ENCODE measurements at places on chromosomes 12 and 14. TPM values are rescaled to one million over a fixed set of nuclear protein-coding genes. Genes with fewer than 3 reads are reported as not detected.

The FBRSL1 gene
- 49.0 TPM for total RNA-seq

The OTX2 gene
- not detected for total RNA-seq

The MYRFL gene
- total RNA-seq: 0.55 TPM

The KRT79 gene
- not detected for total RNA-seq

The DLK1 gene
- not detected for total RNA-seq

The MMP17 gene
- total RNA-seq: 1.9 TPM

The POTEG gene
- not detected for total RNA-seq

The KERA gene
- not detected for total RNA-seq

The APOLD1 gene
- total RNA-seq: 20.2 TPM

The COQ6 gene
- 21.5 TPM for total RNA-seq

The CLECL1 gene
- 2.1 TPM for total RNA-seq

The RAP1B gene
- total RNA-seq: 173 TPM

The EIF5 gene
- 218 TPM for total RNA-seq

The CALCOCO1 gene
- 259 TPM for total RNA-seq

DNA sequence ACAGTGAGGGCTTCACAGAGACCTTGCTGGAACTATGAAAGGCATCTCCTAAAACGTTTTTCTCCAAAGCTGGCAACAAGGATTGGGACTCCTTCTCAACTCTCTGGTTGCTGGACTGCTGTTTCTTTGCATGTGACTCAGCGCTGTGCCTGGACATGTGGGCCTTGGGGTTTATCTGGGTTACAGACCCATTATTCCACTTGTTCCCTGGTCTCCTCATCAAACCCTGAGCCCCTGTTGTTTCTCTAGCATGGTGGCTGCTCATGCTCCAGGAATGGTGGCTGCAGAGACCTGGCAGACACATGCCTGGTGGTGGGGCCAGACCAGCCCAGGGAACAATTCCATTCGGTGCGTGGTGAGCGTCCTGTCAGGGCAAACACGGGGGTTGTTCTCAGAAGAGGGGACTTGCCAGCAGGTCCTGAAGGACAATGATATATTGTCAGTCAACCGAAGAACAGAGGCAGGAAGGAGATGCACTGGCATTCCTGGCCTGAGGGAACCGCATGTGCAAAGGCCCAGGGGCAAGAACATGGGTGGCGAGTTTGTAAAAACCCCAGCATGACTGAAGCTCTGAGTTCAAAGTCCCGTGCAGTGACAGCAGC, 320.1 kb upstream of the RTL1 start:
- DNase-seq: no peak

- no peak for DNase-seq
Observed at GRCh38 chr12:40016980-40017379, 88.9 kb downstream of the SLC2A13 start.

DNA sequence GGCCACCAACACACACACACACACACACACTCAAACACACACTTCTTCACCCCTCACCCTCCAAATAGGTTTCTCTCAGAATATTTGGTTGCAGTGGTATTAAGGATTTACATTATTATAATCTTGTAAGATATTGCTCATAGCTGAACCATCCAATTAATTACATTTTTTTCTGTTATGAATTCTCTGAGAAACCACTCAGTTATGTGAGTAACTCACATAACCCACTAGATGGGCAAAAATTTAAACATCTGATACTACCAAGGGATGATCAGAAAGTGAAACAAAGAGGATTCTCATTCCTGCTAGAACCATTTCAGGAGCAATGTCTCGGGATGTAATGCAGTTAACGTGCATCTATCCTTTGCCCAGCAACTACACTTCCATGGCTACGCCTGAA, 31.6 kb downstream of the TMTC1 start:
- no peak for DNase-seq

DNA sequence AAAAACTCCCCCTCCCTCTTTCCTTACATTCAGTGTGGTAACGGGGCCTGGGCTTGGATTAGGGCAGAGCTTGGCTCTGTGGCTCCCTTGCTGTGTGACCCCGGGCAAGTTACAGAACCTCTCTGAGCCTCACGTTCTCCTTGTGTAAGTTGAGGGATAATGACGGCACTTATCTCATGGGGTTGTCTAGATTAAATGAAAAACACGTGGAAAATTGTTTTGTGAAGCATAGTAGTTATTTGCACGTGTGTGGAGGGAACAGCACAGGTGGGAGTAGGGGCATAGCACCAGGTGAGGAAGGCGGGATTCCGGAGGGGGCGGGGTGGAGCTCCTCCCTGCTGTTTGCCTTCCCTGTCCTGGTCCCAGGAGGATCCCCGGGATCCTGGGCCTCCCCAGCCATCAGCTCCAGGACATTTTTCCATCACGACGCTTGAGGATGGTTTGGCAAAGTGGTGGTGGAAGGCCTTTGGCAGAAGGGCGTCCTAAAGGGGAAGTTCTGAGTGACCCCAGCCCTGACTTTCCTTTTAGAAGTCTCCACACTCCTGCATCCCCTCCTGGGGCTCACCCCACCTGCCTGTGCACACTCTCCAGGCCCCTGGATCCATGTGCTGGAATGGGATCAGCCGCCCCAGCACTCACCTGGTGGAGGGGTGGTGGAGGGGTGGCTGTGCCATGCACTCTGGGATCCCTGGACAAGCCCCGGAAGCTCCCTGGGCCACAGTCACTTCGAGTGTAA, 22.7 kb downstream of the LRTM2 start:
- DNase-seq: peak; percentile 28

DNA sequence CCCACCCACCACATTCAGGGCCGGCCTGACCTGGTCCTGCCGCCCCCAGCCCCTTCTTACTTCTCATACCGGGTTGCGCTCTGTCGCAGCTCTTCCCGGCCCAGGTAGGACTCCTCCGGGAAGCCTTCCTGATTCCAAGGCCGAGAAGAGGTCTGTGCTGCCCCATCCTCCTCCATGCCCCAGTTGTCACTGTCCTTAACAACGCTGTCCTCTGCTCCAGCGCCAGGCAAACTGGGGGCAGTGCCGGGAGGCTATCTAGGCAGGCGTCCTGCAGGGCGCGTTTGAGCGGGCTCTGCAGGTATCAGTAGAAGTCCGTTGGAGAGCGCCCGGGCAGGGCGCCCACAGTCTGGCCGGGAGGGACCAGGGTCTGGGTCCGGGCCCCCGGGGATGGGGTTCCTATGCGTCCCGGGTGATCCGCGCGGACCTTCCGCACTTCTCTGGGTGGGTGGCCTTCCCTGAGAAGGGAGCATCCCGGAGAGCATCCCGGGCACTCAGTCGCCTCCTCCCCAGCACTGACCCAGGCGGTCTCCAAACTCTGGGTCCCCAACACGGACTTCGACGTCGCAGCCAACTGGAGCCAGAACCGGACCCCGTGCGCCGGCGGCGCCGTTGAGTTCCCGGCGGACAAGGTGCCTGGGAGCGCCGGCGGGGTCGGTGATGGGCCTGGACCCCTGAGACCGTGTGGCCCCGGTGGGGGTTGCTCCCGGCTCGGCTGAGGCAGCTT, 900 bp downstream of the AMN start:
- no peak for DNase-seq

DNA sequence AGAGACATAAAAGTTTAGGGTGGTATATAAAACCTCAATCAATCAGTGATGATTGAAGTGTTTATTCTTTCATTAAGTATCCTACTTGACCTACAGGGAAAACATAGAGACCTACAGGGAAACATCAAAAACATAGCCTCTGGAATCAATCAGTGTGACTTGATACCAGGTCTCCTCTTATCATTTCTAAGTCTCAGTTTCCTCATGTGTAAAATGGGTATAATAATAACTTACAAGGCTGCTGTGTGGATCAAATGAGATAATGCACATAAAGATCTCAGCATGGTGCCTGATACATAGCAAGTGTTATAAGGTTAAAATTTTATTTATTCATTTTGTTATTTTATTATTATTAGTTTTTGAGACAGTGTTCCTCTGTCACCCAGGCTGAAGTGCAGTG, 22.2 kb upstream of the GNPTAB start:
- no peak for DNase-seq

- DNase-seq: no peak
Observed at GRCh38 chr12:52267266-52267665, 7.2 kb upstream of the KRT86 start.

DNA sequence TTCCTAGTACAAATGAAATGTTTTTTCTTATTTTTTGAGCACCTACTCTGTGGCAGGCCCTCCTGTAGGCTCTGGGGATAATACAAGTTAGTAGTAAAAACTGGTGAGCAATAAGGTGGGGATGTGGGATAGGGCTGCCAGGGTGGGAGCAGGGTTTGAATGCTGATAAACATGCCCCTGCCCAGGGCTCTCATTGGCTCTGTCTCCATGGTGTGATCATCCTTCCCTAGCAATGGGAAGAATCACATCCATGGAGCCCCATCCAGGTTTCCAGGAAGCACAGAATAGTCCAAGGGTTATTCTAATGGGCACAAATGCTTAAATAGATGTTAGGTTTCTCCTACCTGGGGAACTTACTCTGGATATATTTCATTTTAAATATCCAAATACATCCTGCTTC, 45.5 kb downstream of the GIT2 start:
- DNase-seq: no peak

DNA sequence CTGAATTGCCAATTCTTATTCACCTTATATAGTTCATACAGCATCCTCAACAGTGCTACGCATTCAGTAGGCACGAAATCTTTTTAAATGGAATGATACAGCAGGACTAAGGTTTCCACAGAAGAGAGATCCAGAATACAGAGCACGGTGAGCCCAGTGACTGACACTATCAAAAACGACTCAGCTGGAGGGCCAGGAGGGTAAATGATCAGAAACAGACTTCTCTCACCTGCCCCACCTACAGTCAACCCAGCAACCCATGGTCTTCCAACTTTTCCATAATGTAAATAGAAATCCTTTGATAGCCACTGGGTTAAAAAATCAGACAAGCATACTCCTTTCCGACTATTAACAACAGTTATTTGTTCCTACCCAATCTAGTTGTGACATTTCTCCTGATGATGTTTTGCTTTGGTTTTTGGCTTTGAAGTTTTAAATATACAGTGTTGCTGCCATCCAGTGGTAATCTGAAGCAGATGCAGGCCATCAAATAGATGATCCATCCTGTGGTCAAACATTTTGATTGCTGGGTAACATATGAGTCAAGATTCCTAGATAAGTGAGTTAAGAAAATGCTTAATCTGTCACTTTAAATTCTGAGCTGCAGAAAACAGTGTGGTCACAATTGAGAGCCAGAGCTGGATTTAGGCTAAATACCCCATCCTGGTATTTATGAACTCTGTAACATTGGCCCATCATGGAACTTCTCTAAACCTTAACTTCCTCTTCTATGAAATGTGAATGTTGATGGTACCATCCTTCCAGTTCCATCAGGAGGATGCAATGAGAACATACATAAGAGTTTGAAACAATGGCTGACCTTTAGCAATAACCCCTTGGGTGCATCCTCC, 42.0 kb downstream of the GPHB5 start:
- no peak for DNase-seq

GRCh38 chr14:75427126-75427481, 718 bp upstream of the JDP2 start:
- no peak for DNase-seq

- peak; percentile 75 for DNase-seq
Observed at GRCh38 chr12:4272424-4273272, 914 bp upstream of the CCND2 start.

DNA sequence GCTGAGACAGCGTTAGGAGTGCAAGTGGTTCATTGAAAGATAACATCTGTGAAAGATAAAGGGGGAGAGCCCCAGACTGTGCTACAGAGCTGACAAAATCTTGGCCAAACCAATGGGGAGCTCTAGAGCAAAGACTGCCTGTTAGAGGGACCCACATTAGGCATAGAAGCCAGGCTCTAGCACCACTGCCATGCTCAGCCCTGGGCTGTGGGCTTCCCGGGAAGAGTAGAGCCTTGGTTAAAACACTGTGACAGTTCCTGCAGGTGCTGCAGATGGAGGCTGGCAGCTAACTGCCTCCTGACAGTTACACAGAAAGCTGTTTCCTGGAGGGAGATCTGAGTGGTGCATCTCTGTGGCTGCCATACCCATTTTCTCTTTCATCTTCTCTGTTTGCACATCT, 23.0 kb downstream of the TSHR start:
- no peak for DNase-seq

- peak; percentile 37 for DNase-seq
Observed at GRCh38 chr12:120599672-120600552, 18.7 kb upstream of the POP5 start.

DNA sequence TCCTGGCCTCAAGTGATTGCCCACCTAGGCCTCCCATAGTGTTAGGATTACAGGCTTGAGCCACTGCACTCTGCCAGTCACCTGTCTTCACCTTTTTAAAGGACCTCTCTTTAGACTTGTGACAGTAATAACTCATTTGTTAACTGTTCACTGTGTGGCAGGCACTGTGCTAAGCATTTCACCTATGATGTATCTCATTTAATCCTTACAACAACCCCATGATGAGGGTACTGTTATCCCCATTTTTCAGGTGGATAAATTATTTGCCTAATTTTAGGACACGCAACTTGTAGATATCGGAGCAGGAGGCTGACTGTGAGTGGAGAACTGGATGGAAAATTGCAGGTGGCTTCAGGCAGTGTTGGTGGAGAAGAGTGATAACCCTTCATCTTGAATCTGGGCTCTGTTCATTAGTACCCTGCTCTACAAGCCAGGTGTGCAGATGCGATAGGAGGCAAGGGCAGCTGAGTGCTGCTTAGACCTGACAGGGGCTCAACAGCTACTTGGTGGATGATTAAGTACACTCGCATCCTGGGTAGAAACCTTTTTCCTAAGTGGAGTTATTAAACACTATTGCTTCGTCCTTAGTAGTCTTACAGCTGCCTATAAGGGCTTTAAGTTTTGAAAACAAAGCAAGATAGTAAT, 2.7 kb downstream of the TCTN1 start:
- no peak for DNase-seq

Data from aorta (tissue), 5 donors.